ENCODE measurements at places on chromosomes 11 and 22.
A peak's percentile ranks its signal among the peaks of the same experiment; 100 is the strongest.

DNA sequence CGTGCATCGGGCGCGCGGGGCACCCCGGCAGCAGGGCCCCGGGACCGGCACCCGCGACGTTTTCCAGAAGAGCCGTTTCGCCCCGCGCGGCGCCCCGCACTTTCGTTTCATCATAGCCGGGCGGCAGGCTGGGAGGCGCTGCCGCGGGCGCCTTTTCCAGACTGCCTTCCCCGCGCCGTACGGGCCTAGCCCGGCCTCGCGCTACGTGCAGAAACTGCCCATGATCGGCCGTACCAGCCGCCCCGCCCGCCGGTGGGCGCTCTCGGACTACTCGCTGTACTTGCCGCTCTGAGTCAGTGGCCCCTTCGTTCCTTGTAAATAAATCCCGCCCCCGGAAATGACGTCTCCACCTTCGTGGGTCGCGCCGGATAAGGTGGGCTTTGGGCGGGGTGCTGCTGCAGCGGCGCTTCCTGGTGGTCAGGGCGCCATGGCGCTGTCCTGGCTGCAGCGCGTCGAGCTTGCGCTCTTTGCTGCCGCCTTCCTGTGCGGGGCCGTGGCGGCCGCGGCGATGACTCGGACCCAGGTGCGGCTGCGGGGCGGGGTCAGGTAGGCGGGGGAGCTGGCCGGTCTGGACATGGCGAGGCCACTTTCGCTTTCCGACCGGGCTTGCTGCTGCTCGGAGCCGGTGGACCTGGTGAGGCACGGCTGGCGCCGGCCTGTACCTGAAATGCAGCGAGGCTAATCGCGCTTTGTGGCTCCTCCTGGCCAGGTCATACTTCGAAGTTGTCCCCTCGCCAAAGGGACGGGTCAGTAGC lies at the start of gene TMEM179B:
TMEM179B (plus strand) TSS at position 398 of the 755 bp plus-strand sequence; CDS start at position 428, 30 bp downstream.
- DNase-seq, result peak; percentile 95

DNA sequence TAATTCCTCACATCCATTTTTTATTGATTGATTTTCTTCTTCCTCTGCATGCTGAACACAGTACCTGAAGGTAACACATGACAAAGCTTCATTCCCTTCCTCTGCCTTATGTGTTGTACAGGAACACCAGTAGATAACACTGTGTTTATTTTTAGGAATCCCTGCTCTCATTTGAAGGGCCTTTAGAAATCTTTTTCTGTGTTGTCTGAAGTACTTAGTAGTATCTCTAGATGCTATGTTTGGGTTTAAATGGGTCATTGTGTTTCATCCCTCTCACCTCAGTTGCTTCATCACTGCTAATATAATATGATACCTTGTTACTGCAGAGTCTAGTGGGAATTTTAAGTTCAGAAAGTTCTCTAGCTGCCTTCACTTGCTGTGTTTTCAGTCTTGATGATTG lies 10.2 kb downstream of the MADD start:
- DNase-seq, result no peak

- DNase-seq, result peak; percentile 48
Observed at GRCh38 chr11:12150831-12151382, 40.5 kb downstream of the MICAL2 start.

- DNase-seq, result no peak
Observed at GRCh38 chr11:30000986-30001750, 15.7 kb downstream of the KCNA4 start.

DNA sequence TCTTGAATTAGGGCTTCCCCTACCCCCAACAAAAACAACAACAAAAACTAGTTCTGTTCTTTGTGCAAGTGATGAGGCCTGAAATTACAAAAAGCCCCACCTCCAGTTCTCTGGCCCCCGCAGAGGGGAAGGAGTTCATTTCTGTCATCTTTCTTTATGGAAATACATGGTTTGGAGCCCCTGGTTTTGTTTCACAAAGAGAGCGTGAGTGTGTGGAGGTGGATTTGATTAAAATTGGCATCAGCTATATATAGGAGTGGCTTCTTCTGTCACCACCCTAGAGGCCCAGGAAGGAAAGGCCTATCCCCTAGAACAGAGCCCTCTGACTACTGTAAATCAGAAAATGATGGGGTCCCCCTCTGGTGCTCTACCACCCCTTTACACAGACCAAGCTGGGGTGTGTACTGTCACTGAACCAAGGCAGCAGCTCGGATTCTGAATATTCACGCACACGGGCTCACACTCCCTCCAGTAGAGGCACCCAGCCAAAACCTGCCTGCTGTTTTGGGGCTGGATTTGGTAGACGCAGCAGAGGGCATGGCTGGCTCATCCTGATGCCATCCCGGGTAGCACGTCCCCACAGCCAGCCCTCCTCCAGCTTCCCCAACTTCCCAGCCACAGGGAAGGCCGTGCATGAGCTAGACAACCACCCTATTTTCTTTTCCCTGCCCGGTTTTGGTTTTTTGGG lies 19.4 kb downstream of the RCOR2 start:
- no peak for DNase-seq

- DNase-seq, result no peak
Observed at GRCh38 chr22:22213231-22213630, 31.4 kb upstream of the VPREB1 start.

- no peak for DNase-seq
Observed at GRCh38 chr22:20646906-20647305, 127.0 kb upstream of the SERPIND1 start.

DNA sequence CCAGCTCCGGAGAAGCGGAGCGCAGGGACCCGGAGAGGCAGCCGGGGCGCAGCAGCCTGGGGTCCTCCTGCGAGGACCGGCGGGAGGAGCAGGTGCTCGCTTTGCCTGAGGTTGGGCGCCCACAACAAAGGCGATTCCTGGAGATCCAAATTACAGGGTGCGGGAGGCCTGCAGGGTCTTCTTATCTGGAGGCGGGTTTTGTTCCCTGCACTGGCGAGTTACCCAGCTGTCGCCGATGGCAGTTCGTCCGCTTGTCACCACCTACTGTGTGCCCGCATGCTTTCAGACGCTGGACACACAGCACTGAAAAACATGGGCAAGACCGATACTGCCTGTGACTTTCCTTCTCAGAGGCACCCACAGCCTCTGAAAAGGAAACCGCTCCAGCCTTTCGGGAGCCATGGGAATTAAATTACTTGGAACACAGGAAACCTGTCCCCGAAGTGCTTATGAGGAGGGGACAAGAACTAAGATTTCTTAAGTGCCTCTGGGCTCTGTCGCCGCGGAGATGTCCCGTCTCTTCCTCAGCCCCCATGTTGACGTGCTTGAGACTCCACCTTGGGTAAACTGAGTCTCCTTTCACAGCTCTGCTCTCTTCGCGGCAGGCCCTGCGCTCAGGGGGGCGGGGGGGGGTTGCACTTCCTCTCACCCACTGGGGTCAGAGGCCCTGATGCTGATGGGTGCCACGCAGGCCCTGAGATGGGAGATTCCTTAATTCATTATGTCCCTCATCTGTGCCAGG lies 1.3 kb upstream of the ZFTA start:
- DNase-seq, result no peak

GRCh38 chr11:126682590-126682989 lies 318.0 kb downstream of the KIRREL3 start:
- no peak for DNase-seq

DNA sequence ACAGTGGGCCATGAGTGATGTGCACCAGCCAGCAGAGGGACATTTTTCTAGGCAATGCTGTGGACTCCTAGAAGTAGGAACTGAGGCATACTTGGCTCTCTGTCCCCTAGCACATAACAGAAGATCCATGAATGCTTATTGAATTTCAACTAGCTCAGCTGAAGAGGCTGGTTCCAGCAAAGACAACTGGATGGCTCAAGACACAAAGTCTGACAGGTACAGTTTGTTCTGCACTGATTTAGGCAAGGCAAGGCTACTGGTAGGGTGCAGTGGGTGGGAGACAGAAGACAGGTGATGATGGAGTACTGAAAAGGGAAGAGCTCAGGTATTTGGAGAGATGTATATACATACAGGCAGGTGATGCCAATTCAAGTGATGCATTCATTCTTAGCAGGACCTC lies 72.4 kb upstream of the USP47 start:
- DNase-seq, result no peak

DNA sequence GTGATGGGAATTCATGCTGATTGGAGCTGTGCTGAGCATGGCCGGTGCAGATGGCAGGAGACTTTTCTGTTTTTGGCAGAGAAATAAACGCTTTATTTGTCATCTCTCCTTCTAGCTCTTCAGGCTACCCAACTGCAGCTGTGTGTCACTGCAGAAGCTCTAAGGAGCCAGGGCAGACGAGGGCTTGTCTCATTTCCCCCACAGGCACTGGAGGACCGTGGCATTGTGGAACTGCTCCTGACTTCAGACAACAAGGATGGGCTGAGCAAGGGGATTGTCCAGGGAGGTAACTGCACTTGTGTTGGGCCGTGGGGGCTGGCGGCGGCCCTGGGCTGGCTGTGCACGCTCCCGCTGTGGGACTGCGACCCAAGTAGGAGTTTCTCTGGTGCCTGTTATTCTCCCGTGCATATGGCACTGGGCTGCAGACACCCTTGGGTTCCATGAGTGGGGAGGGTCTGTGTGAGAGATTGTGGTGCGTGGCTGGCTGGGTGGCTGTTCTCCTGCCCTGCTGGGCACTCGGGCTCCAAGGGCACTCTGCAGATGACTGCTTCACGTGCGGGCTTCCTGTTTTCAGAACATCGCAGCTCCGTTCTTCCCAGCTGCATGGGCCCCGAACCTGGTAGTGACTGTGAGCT lies 27.2 kb downstream of the GLB1L2 start:
- no peak for DNase-seq

DNA sequence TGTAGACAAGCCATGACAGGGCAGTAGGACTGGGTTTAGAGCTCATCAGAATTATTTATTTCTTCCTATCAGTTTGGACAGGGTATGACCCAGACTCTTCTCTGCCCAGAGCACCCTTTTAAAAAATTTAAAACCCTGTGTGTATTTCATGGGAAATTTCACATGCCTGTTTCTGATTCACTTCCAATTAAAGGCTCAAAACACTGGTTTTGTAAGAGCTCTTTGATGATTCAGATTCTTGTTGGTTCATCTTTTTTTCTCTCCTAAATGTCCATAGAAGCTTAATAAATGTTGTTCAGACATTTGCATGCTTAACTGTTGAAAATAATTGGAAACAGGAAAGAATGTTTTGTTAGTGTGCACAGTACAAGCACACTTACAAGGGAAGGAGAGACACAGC lies 13.8 kb downstream of the FLI1 start:
- DNase-seq, result no peak

GRCh38 chr11:125082040-125082439 lies 18.9 kb downstream of the SLC37A2 start:
- no peak for DNase-seq

DNA sequence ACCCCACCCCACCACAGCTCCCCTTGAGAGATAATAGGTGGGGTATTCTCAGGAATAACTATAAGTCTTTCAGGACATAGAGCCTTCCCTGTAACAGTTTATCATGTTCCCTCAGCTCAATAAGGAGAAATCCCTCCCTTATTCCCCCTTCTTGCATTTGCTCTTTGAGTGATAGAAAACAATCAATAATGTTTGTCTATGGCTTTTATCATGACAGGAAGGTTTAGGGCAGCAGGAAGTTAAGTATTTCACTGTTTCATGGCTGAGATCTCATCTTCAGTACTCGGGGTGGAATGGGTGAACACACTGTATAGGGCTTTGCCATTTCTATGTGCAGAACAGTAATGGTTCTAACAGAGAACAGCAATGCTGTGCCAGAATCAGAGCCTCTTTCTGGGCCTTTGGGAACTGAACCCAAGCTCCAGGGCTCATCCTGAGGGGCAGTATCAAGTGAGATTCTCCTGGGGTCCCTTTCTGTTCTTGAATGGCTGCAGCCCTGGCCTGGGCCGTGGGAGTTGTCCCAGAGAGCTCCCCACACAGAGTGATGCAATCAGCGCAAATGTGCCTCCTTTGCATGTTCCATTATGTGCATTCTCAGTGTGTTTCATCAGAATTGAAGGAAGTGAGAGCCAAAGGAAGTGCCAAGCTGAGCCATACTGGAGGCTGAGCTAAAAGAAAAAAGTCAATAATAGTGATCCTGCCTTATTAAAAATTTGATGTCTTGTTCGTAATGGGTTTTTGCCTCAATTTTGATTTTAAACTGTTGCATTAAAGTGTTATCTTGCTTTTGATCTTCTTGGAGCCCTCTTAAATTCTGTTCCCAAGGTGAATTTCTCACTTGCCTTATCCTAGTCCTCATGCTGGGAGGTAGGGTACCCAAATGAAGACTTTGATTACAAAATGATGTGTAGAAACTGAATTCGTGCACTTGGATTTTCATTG lies 2.9 kb upstream of the CYP2R1 start:
- no peak for DNase-seq

DNA sequence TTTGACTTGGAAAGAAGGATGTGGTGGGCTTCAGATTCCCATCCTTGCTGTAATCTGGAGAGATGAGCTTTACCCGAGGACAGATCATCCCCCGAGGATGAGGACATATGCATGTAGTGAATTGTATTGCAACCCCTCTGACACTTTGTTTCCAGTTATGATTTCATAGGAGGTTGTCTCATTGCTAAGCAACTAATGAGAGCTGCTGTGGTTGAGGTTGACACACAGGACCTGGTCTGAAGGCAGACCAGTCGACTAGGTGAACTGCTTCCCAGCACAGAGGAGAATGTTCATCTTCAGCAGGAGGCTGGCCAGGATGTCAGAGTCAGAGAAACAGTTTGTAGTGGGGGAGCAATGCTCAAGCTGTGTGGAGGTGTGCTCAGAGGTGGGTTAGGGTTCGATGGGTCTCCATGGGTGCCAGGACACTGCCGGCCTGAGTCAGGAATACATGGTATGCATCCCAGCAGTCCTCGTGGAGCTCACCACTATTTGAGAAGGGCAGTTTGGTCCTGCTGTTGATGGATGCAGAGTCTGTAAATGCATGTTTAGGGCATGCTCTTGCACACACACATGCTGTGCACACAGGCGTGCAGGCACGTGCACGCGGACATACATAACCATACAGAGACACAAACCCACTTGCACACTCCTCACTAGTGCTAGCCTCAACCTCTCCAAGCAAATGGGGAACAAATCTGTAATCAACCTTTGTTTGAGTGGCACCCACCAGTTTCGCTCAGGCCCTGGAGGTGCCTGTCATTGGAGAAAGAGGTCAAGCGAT lies 153.7 kb downstream of the TBC1D22A start:
- no peak for DNase-seq

DNA sequence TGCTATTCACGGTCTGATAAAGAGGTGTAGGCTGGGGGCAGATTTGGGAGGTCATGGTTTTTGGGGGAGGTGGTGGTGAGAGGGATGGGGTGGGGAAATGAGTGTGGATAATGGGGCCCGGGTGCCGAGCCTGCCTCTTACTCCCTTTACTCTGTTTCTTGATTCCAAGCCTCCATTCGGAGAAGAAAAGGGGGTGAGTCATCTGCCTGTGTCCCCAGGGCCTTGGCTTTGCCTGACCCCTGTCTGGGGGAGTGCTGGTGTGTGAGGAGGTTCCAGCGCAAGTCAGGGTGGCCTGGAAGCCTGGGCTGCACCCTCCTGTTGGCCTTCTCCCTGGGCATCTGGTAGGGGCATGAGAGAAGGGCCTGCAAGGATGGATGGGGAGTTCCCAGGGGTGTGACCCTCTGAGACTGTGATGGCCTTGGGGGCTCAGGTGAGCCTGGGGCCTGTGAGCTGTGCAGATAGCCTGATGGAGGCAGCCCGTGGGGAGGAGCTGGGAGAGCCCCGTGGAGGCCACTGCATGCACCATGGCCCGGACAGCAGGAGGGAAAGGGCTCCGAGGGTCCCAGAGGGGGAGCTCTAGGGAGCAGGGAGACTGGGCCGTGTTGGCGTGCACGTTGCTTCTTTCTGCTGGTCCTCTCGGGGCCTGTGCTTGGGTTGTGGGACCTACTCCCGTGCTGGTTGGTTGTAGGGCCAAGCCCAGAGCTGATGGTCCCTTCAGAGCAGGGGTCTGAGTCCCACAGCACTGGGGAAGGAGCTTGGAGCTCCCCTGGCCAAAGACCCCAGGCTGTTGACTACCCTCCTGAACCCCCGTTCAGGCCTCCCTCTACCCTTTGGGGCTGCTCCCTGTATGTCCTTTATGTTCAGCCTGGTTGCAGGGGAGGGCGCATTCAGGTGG lies 26.3 kb upstream of the ACR start:
- DNase-seq, result no peak
